ENCODE measurements at places on chromosomes 7 and 10.

DNA sequence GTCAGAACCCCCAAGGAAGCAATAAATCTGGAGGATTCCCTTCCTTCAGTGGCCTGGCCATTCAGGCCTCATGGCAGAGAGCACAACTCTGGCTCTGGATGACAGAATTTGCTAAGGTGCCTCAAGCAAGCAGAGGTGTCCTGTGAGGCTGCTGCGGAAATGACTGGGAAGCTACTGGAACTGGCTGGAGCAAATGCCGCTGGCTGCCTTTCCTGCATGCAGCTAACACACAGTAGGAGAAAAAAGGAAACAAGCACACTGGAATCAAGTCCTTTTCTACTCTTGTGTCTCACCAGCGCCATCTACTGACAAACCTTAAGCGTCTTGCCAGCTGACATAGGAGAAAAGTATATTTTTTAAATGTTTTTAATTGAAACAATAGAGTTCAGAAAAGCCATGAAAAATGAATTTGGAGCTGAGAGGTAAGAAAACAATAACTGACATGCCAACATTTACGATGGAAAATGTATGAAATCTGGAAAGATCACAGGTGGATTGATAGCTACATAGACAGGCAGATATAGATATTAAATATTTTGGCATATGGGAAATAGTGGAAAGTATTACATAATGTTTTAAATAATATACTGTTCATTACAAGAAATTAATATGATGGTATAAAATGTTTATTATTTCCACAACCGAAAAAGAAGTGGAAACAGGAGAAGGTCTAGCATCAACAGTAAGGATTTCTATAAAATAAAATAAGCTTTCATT, 951.6 kb downstream of the ANKRD7 start:
- peak; percentile 56 for DNase-seq

DNA sequence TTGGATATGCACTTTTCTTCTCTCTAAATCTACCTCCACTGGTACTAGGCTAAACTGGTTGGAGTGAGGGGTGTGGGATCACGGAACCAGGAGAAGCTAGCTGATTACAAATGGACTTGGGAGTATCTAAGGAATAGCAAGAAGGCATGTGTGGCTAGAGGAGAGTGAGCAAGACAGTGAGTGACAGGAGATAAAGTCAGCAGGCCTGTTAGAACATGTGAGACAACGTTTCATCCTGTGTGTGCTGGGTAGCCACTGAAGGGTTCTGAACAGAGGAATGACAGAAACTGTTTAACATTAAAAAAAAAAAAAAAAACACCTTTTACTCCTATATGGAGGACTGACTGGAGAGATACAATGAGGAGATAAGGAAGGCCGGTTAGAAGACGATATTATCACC, 51.7 kb downstream of the ZNF438 start:
- no peak for DNase-seq

- no peak for DNase-seq
Observed at GRCh38 chr10:77527839-77528238, 109.8 kb downstream of the KCNMA1 start.

DNA sequence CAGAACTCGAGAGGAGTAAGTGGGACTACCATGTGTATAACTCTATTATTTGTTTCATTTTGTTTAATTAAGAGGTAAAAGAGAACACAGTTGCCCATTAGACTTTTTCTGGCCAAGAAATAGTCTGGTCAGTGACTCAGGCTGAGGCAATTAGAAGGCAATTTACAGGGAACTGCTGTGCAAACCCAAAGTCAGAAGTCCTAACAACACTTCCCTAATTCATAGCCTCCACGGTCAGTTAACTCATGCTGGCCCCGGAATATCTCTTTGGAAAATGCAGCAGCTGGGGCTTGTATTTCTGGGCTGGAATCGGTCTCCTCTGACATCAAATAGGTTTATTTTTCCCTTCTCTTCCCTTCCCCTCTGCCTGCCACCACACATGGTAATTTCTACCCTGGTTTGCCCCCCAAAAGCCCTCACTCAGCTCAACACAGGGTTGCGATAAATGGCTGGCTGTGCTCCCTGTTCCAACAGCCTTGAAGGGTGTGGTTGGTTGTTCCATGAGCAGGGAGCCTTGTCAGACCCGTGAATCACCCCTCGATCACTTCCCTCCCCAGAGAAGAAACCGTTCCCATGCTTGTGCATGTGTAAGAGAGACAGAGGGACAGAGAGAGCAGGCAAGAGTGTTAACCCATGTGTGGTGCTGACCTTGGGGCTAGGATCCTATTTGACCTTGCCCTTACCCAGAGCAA, 5.3 kb downstream of the SH3PXD2A start:
- no peak for DNase-seq

GRCh38 chr10:20624642-20625041, 272.5 kb downstream of the NEBL start:
- DNase-seq = no peak
